ENCODE measurements at places on chromosomes 2 and 18. TPM values are rescaled to one million over a fixed set of nuclear protein-coding genes. Genes with fewer than 3 reads are reported as not detected.

The NT5C1B gene
- total RNA-seq: not detected

The ZNF385B gene
- total RNA-seq: 2.2 TPM

The TNS1 gene
- 4.5 TPM for total RNA-seq

The ANO7 gene
- 8.6 TPM for total RNA-seq

The MSTN gene
- not detected for total RNA-seq

DNA sequence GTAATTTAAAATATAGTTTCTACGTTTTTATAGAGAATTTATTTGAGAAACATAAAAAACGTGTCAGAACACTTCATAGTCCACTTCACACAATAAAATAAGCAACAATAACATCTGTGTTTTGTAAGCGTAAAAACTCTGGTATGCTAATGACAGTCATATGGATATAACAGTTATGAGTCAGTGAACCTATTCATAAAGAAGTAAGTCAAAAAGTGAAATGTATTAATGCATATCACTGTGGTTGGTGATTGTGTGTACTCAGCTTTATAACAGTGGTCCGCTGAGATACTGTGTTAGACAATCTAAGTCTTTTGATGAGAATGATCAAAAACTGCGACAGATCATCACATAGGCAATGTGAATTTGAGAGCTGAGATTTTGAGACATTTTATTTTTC is 153.2 kb downstream of the WDR7 start:
- no peaks in the 10 kb centered on the region for H3K27me3 ChIP-seq
- no peaks in the 10 kb centered on the region for H3K36me3 ChIP-seq
- H3K4me1 ChIP-seq: 0 out of 2 replicates have a peak, but pooled peaks cover 4% of the 10 kb centered on the region
- no peak overlapping the region for H3K27ac ChIP-seq

- no peaks in the 10 kb centered on the region for H3K36me3 ChIP-seq
- DNase-seq: peak; percentile 45
- no peak overlapping the region for H3K27ac ChIP-seq
- peaks cover 9% of the 10 kb centered on the region for H3K4me1 ChIP-seq
These were observed 12.5 kb upstream of the PAX8 start for GRCh38 chr2:113291191-113291590.

GRCh38 chr2:2234398-2235195 is 96.5 kb downstream of the MYT1L start:
- no peaks in the 10 kb centered on the region for H3K27me3 ChIP-seq
- no peak for DNase-seq
- H3K27ac ChIP-seq: no peak overlapping the region
- no peaks in the 10 kb centered on the region for H3K36me3 ChIP-seq

DNA sequence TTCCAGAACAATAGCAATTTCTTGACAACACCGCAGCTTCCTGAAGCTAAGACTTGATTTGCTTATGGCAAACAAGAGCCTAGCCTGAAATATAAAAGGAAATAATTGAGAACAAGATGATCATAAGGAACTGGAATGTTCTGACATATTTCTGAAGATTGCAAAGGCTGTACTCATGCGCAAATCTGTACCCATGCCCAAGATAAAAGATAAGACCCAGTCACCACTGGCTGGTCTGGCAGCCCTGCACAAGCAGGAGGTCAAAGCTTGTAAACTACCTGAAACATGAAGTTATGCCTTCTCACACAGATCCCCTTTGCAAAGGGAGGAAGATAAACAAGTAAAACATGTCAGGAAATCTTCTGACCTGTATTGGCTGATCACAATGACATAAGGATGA is 160.8 kb upstream of the GYPC start:
- H3K4me1 ChIP-seq: no peaks in the 10 kb centered on the region
- no peak overlapping the region for H3K4me3 ChIP-seq
- peaks cover 14% of the 10 kb centered on the region for H3K27me3 ChIP-seq
- peaks cover 54% of the 10 kb centered on the region for H3K36me3 ChIP-seq
- no peak overlapping the region for H3K27ac ChIP-seq
- no peak for DNase-seq

DNA sequence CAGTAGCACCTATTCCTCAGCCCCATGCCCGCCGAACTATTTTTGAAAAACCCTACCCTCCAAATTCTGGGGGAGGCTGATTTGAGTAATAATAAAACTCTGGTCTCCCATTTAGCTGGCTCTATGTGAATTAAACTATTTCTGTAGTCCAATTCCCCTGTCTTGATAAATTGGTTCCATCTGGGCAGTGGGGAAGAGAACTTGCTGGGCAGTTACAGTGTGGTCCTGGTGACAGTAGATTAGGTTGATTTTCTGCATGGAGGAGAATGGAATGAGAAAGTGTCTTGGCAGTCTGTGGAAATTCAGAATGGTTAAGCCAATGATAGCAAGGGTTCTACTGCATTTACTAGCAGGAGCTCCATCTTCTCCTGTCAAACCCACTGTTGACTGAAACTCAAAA is 95.0 kb downstream of the SPP2 start:
- DNase-seq: no peak
- H3K36me3 ChIP-seq: no peaks in the 10 kb centered on the region
- no peaks in the 10 kb centered on the region for H3K4me1 ChIP-seq
- no peaks in the 10 kb centered on the region for H3K27me3 ChIP-seq
- no peak overlapping the region for H3K27ac ChIP-seq
- no peak overlapping the region for H3K4me3 ChIP-seq

- no peaks in the 10 kb centered on the region for H3K27me3 ChIP-seq
- peaks cover 23% of the 10 kb centered on the region for H3K4me1 ChIP-seq
- no peak for DNase-seq
- no peaks in the 10 kb centered on the region for H3K36me3 ChIP-seq
- H3K27ac ChIP-seq: no peak overlapping the region
These were observed 11.4 kb upstream of the XPO1 start for GRCh38 chr2:61549546-61549945.

Measured in WTC11 (cell line).